ENCODE measurements at places on chromosomes 1 and 21.
A peak's percentile ranks its signal among the peaks of the same experiment; 100 is the strongest.

DNA sequence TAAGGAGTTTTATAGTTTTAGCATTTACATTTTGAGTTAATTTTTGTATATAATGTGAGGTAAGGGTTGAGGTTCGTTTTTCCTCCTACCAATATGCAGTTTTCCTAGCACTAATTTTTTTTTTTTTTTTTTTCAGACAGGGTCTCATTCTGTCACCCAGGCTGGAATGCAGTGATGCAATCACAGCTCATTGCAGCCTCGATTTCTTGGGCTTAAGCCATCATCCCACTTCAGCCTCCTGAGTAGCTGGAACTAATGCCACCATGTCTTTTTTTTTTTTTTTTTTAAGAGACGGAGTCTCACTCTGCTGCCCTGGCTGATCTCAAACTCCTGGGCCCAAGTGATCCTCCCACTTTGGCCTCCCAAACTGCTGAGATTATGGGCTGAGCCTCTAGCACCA, 2.5 kb upstream of the UBASH3A start:
- no peak for DNase-seq

DNA sequence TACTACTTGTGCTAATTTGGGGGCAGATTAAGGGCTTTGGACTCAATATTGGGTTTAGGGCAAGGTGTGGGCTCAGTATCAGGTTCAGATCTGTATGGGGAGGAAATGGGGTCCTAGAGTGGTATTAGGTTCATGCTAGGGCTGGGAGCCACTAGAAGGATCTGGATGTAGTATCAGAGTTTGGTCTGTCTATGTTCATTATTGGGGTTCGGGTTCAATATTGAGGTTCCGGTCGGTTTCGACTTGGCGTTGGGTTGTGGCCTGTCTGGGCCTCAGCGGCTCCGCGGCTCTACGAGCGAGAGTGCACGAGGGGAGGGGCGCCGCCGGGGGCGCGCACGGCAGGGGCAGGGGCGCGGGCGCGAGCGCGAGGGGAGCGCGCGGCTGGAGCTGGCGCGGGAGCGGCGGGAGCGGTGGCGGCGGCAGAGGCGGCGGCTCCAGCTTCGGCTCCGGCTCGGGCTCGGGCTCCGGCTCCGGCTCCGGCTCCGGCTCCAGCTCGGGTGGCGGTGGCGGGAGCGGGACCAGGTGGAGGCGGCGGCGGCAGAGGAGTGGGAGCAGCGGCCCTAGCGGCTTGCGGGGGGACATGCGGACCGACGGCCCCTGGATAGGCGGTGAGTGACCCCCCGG, at the start of gene PTPRF:
PTPRF (plus strand) TSS at position 401 of the 624 bp plus-strand sequence. CDS start 14,193 bp downstream, outside the sequence.
- peak; percentile 42 for DNase-seq

- peak; percentile 59 for DNase-seq
Observed at GRCh38 chr1:234933475-234933874, 195.2 kb downstream of the TOMM20 start.

DNA sequence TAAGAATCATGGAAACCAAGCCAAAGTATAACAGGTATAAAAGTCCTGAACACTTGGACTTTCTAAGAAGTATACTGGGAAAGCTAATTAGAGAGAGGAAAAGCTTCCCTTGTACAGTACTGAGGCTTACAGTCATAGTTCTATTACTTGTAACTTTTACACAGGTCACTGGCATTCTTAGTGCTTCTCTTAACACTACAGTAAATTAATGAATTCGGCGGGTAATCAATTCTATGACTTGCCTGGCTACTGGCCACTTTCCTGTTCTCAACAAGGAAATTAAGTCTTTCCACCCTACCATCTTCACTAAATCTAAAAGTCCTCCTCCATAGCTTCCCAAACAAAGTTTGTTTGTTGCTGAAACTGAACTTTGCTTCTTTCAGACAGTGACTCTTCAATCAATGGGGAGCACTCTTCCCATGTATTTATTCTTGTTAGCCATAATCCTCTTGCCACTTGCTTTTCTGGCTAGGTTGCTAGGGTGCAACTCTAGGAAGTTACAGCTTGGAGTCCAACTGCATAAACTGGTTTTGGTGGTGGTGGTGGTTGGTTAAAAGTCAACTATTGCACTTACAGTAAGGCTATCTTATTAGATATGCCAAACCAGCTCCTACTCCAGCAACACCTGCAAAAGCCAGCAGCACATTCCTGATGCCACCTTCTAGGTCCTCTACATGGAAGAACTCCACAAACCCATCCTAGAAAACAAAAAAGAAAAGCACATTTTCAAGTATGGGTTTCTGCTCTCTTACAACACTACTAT, 2.4 kb downstream of the MCL1 start:
- no peak for DNase-seq

GRCh38 chr1:160954158-160955104, at the start of gene ITLN2:
TSS of gene ITLN2 (minus strand) at chr1:160954809. CDS start at chr1:160954741, 68 bp downstream.
- DNase-seq: peak; percentile 34

DNA sequence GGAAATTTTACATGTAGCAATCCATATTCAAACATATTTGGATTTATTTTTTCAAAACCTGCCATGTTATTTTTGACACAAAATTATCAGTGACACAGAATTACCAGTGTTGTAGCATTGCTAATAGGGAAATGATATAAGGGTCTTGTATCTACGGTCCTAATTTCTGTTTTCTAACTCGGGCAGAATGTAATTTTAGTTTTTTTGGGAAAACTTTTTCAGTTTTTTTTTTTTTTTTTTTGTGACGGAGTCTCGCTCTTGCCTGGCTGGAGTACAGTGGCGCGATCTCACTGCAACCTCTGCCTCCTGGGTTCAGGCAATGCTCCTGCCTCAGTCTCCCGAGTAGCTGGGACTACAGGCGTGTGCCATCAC, 2.6 kb downstream of the UQCRH start:
- DNase-seq: no peak

DNA sequence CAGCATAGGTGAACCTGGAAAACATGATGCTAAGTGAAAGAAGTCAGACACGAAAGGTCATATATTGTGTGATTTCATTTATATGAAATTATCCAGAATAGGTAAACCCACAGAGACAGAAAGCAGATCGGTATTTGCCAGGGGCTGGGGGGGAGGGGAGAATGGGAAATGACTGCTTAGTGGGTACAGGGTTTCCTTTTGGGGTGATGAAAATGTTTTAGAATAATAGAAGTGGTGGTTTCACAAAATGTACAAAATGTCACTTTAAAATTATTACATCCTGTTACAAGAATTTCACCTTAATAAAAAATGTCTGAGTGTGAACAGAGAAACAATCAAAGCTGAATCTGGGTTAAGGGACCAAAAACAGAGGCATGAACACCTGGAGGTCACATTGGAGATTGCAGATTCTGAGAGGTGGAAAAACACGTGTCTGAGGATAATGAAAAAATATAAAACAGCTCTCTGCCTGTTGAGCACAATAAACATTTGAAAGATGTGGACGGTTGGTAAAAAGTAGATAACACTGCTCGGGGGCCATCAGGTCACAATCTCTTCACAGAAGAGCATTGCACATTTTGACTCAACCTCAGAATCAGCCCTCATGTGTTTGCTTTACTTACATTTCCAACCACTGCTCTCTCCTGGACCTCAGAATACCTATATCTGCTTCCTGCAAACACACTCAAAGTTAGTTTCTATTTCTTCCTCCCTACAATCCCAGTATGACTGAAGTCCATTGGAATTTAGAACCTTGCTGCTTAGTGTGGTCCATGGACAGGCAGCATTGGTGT, 3.2 kb downstream of the SLAMF6 start:
- DNase-seq: no peak

- peak; percentile 29 for DNase-seq
Observed at GRCh38 chr1:156709757-156710489, 4.5 kb upstream of the CRABP2 start.

GRCh38 chr1:13725714-13726175, 25.8 kb downstream of the PRDM2 start:
- DNase-seq: peak; percentile 26

DNA sequence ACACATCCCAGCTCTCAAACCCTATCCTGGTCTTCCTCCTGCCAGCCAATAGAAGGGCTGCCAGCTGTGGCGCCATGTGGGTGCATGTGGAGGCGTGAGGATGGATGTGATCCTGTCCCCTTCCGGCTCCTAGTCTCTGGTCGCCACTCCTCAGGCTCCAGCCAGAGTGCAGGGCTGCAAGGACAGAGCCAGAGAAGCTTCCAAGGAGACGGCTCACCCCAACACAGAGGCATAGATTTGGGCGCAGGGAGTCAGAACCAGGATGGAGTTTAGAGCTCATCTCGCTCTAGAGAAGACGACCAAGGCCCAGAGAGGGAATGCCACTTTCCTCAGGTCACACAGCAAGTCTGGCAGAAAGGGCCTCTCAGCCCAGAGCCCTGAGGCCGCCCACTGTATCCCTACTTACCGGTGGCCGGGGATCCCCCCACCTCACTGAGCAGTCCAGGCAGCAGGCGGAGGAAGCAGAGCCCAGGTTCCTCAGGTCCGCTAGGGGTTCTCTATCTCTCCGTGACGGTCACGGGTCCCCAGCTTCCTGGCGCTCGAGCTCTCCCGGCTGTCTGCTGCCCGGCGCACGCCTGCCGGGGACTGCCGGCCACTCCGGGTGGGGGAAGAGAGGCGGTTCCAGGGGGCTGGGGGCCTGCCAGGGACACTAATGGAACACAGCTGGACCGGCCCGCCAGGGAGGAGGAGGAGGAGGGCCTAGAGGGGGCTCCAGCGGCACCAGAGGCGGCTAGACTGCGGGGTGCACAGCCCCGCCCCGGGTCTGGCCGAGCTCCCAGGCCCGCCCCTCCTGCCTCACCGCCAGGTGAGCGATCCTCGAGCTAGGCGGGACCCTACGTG, at the start of gene COL16A1:
COL16A1 (minus strand) TSS at position 587 of the 840 bp plus-strand sequence. CDS start 1,824 bp downstream, outside the sequence.
- peak; percentile 43 for DNase-seq

- peak; percentile 20 for DNase-seq
Observed at GRCh38 chr1:200154069-200154767, 126.7 kb downstream of the NR5A2 start.

- no peak for DNase-seq
Observed at GRCh38 chr1:70994753-70995268, 52.8 kb downstream of the PTGER3 start.

DNA sequence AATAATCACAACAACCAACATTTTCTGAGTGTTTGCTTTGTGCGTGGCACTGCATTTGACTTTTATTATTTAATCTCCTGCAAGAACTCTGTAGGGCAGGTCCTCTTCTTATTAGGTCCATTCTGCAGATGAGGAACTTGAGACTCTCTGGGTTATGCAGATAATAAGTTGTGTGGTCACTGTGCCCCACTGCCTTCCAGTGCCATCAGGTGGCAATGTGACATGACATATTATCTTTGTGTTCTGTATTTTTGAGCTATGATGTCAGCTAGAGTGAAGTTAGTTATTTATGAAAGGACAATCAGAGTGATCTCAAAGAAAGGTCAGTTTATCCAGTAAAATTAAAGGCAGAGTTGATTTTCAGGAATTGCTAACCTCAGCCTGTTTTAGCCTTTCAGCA, 196.0 kb downstream of the FMN2 start:
- no peak for DNase-seq

GRCh38 chr1:209219791-209220524, 363.6 kb upstream of the CAMK1G start:
- DNase-seq: no peak

GRCh38 chr1:24109686-24110475, 2.1 kb downstream of the MYOM3 start:
- no peak for DNase-seq

DNA sequence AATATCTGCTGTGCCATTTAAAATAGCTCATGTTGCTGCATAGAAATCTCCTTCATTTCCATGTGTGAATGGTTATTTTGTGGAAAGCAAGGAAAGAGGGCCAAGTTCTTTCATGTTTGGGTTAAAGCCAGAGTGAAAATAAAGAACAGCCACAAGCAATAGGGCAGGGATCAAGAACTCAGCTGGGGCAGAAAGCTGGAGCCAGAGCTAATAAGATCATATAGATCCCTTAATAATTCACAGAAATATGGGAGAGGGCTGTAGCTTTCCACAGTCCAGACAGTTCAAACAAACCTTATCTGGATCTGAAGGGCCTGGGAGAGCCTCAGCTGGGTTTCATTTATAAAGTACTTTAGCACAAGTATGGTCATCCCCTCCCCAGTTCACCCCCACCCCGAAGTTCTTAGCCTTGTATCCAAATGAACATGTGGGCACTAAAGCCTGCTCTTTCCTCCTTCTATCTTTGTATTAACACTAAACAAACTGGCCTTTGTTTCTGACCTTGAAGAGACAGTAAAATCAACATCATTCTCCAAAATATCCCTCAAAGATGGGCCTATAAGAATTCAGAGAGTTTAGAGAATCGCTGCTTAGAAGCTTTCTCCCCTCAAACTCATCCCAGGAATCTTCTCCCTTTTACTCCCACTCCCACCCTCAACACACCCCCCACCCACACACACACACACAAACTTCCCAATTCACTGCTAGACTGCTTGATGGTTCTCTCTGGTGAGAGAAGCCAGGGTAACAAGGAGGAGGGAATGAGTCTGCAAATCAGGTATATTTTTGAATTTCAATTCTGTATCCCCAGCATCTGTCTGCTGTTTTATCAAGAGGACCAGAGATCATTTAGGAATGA, 41.7 kb downstream of the UTP25 start:
- no peak for DNase-seq

GRCh38 chr1:10449751-10450150, at the start of gene CORT:
TSS of gene CORT (plus strand) at chr1:10450031. CDS start at chr1:10450224, 193 bp downstream.
- no peak for DNase-seq

- peak; percentile 22 for DNase-seq
Observed at GRCh38 chr1:12081648-12082396, 18.7 kb downstream of the TNFRSF8 start.

GRCh38 chr1:116375887-116376728, 3.1 kb downstream of the ATP1A1 start:
- DNase-seq: peak; percentile 75
